Hippocampal formation (tissue), 2 donors: ENCODE measurements at places on chromosomes 11 and 22.

GRCh38 chr11:58905721-58906547 lies 33.4 kb upstream of the GLYATL1 start:
- DNase-seq, result peak; percentile 69

GRCh38 chr22:26450453-26451185 lies 21.6 kb downstream of the ASPHD2 start:
- no peak for DNase-seq

- DNase-seq, result no peak
Observed at GRCh38 chr11:99098258-99098657, 77.5 kb downstream of the CNTN5 start.

DNA sequence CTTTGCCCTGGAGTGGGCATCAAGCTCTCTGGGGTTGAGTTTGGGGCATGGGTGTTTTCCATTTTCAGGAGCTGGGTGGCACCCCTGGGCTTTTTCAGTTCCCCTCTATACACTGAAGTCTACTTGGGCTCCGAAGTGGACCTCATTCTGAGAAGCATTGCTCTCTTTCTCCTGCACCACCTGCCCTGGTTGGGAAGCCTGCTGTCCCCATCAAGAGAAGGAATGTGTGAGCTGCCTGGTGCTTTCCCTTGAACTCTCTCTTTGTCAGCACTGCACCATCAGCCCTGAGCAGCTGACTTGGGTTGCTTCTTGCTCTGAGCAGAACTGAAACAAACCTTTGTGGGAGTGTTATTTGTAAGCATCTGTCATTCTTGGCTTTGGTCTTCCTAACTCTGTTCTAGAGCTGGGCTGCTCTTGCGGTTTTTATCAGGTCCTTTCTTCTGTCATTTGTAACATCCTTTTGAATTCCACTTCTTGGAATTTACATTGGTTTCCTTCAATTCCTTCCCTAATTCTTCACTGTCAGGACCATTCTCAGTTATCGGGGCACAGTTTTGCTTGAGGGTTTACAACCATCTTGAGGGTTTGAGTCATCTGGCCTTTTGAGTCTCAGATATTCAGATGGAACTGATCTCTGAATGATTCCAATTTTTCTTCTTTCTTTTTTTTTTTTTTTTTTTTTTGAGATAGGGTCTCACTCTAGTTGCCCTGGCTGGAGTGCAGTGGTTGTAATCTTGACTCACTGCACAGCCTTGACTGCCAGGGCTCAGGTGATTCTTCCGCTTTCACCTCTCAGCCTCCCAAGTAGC lies 20.5 kb downstream of the UBE2L3 start:
- DNase-seq, result peak; percentile 62

GRCh38 chr11:2771758-2772466 lies 72.1 kb upstream of the KCNQ1OT1 start:
- DNase-seq, result no peak

GRCh38 chr22:44741929-44742328 lies 10.4 kb upstream of the ARHGAP8 start:
- no peak for DNase-seq

- no peak for DNase-seq
Observed at GRCh38 chr22:43110927-43111623, 525 bp downstream of the BIK start.

GRCh38 chr11:12673924-12674570 lies at the start of gene TEAD1:
TEAD1 (plus strand) TSS chr11:12674421.
- peak; percentile 90 for DNase-seq

- no peak for DNase-seq
Observed at GRCh38 chr11:58057481-58057880, 26.7 kb downstream of the OR6Q1 start.

GRCh38 chr11:102302241-102302640 lies 15.0 kb upstream of the BIRC3 start:
- no peak for DNase-seq

GRCh38 chr22:46792061-46792796 lies 29.8 kb downstream of the TBC1D22A start:
- DNase-seq, result no peak

GRCh38 chr11:125228993-125229392 lies 64.4 kb downstream of the PKNOX2 start:
- no peak for DNase-seq

DNA sequence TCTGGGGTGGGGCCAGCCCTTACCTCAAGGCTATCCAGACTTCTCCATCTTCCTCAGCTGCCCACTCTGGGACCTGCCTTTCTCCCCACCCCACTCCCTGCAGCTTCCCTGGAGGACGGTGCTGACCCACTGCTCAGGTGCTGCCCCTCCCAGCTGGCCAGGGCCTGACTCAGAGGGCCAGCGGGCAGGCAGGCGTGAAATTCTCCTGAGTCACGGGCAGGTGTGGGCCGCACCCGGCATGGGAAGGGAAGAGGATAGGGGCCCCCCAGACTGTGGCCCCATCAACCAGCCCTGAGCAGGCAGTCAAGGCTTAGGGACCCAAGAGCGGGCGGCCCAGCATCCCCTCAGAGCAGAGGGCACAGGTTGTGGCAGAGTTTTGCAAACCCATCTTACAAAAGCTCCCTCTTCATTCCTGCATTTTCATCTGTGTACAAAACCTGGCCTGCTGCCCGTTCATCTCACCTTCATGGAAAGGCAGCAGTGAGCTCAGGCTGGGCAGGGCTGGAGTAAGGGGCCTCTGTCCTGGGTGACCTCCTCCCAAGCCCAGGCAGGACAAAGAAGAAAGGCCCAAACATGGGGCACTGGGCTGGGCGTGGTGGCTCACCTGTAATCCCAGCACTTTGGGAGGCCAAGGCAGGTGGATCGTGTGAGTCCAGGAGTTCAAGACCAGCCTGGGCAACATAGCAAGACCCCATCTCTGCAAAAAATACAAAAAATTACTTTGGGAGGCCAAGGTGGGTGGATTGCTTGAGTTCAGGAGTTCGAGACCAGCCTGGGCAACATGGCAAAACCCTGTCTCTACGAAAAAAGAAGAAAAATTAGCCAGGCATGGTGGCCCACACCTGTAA lies 6.1 kb downstream of the RHOD start:
- DNase-seq, result no peak

- DNase-seq, result no peak
Observed at GRCh38 chr11:10267821-10268220, 26.2 kb downstream of the SBF2 start.

DNA sequence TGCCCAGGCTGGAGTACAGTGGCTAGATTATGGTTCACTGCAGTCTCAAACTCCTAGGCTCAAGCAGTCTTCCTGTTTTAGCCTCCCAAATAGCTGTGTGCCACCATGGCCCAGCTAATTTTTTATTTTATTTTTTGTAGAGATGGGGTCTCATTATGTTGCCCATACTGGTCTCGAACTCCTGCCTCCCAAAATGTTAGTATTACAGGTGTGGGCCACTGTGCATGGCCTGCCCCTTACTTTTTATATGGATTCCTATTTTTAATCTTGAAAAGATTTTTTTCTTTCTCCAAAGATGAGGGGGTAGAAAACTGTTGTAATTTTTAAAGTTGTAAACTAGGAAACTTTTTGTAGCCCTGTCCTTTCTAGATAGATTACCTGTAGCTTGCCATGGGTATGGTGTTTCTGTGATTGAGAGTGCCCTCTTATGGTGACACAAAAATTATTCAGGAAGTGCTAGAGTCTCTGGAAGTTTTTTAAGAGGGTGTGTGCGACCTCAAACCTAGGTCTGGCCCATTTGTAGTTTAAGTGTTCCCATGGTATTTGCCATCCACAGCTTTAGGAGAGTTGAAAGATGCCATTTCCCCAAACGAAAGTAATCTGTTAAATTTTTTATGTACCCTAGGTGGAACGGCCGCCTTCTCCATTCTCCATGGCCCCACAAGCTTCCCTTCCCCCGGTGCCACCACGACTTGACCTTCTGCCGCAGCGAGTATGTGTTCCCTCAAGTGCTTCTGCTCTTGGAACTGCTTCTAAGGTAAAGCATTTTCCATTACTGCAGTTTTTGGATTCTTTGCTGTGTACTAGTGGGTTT lies 32.4 kb downstream of the MCAM start:
- DNase-seq, result no peak

GRCh38 chr11:132408877-132409276 lies 1038.5 kb downstream of the NTM start:
- DNase-seq, result no peak

DNA sequence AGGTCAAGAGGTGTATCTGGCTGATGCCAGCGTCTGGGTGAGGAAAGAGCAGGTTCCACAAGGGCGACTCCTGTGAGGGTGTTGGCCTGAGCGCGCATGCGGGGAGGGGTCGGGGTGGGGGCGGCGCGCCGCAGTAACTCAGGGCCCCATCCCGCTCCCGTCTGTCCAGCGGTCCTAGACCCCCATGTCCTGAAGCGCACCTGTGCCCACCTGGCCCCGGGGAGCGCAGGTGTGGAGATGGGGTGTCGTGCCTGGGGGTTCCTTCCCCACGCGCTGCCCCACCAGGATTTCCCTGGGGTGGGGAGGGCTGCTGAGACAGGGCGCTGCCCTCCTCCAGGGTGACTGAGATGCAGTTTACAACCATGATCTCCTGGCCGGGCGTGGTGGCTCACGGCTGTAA lies 20.9 kb downstream of the RNH1 start:
- no peak for DNase-seq

DNA sequence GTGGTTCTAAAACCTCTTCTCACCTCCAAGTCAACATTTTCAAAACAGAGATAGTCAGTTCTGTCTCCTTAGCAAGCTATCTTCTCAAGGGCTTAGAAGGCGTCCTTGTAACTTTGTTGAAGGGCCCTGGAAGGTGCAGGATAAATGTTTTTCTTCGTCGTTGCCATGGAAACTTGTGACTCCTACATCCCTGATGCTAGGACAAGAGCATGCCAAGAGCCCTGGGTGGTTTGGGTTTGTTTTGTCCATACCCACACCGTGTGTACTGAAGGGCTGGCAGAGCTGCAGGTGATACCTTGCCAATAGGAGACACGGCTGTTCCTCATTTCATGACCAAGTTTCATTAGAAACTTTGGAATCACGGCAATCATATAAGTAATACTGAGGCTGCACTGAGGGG lies 81.6 kb downstream of the GALNT18 start:
- DNase-seq, result no peak

DNA sequence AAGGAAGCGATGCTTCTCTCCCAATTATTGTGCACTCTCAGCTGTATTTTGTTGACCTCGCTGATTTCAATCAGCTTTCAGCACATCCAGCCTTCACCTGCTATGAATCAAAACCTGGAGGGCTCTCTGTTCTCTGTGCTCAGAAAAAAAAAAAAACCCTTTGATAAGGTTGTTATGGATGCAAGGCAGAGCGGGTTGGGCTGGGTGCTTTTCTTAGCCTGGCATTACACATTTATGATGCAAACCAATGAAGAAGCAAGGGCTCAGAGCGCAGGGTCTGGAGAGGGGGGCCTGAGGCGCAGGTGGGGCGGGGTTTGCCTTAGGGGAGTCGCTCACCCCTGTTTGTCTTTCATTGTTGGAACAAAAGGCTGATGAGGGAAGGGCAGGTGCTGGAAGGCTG lies 86.0 kb upstream of the CADM1 start:
- DNase-seq, result no peak

GRCh38 chr11:117980720-117981119 lies 5.5 kb upstream of the IL10RA start:
- no peak for DNase-seq

DNA sequence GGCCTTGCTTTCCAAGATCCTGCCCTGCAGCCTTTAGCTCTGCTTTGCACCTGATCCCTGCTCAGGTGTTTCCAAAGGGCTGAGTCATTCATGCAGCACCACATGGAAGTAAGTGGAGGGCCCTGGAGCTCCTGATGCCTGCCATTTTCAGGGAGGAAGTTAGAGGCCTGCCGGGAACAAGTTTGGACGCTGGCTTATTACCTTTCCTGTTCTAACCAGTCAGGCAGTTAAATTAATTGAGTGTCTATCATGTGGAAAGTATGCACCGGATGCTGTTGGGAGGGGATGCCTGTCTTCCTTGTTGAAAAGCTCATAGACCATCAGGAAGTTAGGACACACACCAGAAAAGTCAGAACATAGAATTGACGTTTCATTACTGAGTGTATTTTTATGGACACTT lies 73.7 kb upstream of the PLET1 start:
- no peak for DNase-seq

DNA sequence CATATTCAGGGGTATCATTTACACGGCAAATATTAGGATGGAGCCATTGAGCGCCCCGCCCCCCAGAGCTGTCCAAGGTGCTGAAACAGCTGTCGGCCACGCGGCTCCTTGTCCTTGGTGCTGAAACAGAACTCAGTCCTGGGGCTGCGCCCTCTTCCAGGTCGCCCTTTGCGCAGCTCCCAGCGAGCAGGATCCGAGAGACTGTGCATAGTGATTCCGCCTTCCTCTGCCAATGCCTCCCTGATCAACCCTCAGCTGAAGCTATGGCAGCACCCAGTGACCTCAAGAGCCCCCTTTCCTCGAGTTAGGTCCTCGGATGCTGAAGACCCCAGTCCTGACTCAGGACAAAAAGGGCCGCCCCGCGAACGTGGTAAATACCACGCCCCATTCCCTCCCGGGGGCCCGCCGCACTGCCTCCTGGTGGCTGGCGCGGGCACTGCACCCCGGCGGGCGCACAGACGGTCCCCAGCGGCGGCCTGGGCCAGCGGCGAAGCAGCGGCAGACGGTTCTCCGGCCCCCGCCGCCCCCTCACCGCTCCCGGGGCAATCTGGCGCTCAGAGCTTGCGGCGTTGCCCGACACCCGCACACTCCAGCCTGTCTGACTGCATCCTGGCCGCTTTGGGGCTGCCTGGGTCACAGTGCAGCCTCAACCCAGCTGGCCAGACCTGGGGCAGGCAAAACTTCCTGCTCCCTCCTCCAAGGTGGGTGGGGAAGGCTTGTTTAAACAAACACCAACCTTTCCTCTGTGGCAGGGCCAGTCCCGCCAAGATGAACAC lies 13.4 kb downstream of the SYT7 start:
- DNase-seq, result no peak

DNA sequence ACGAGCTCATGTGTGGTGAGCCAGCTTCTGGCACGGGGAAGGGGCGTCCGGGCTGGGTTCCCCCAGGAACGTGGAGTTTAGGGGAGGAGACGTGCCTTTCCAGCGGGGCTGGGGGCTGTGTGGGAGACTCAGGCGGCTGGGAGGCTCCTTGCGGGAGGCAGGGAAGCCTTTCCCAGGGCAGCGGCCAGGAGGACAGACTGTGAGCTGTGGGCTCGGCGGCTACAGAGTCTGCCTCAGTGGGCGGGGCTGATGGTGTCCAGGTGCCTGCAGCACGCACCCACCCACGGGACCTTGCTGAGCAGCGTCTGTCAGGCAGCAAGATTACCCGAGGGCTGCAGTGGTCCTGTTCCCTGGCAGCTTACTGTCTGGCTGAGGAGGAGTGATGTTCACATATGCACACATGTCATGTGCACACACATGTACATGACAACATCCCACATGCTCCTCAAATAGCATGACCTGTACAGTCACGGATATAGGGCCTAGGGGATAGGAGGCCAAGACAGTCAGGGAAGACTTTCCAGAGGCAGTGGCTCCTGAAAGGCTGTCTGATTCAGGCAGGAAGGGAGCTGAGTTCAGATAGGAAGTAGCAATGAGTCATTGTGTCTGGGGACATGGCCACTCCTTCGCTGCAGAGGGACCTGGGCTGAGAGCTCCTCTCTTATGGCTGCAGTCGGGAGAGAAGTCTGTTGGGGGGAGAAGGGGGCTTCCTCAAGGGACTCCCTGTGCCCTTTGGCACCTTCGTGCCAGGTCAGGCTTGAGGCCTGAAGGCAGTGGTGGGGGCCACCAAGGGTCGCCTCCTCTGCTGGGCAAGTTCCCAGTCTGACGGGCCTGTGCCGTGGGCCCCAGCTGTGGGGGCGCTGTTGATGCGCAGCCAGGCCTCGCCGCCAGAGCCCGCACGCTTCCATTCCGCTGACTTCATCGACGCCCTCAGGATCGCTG lies 23.3 kb upstream of the PPP6R3 start:
- no peak for DNase-seq
